GM23248 (cell line): ENCODE measurements at places on chromosomes 16 and 17. TPM values are rescaled to one million over a fixed set of nuclear protein-coding genes. Genes with fewer than 3 reads are reported as not detected.

The MMP15 gene
- total RNA-seq = 1.4 and 1.6 TPM in 2 replicates

The BANP gene
- total RNA-seq = 14.3 and 14.8 TPM in 2 replicates

The MAP1LC3B gene
- 43.3 and 43.9 TPM in 2 replicates for total RNA-seq

The SLC12A3 gene
- total RNA-seq = not detected in 2 replicates

The PRKAR1A gene
- total RNA-seq = 281 and 287 TPM in 2 replicates

The NPIPA5 gene
- total RNA-seq = 1.4 TPM in 1 of 2 replicates, not detected in the other

The OTOA gene
- not detected in 2 replicates for total RNA-seq

The DHX58 gene
- total RNA-seq = 2.5 and 11.6 TPM in 2 replicates

The CES5A gene
- total RNA-seq = not detected in 2 replicates

The FAM83G gene
- total RNA-seq = 26.2 and 27.7 TPM in 2 replicates

The PRAC1 gene
- total RNA-seq = not detected in 2 replicates

The NACA2 gene
- not detected in 2 replicates for total RNA-seq

The PLA2G10 gene
- total RNA-seq = not detected in 2 replicates

The MYO1C gene
- total RNA-seq = 206 and 218 TPM in 2 replicates
